Activated CD4-positive, alpha-beta T cell treated with anti-CD3 and anti-CD28 coated beads, Interleukin-2, Interleukin-4, amounts not matched to agents 100 ng/mL and 50 ng/mL, durations not matched to agents 16 hours and 8 hours (primary cell): ENCODE measurements at places on chromosomes 13 and 19.

- DNase-seq = no peak
Measured at GRCh38 chr13:91701975-91702374, 303.6 kb downstream of the GPC5 start.

- DNase-seq = peak; percentile 65
Measured at GRCh38 chr19:10111405-10111811, at the start of gene P2RY11. P2RY11 (plus strand) TSS chr19:10111693; CDS start chr19:10111722, 29 bp downstream.

DNA sequence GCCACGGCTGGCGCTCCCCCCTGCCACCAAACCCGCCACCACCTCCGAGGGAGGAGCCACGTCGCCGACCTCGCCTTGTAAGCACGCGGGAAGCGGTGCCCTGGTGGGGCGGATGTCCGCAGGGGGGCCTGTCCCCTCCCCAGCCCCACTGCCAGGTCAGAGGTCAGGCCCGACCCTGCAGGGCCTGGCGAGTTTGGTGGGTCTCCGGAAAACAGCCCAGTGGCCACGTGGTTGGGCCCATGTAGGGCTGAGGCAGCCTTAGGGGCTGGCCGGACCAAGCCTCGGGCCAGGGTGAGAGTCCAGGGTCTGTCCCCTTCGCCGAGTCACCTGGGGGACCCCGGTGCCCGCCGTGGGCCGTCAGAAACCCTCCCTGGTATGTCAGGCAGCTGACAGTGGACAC is 26.5 kb downstream of the SMIM24 start:
- DNase-seq = no peak

- DNase-seq = no peak
Measured at GRCh38 chr19:41960973-41961372, 1.9 kb upstream of the RABAC1 start.

GRCh38 chr13:53137779-53138178 is 109.2 kb downstream of the OLFM4 start:
- no peak for DNase-seq

DNA sequence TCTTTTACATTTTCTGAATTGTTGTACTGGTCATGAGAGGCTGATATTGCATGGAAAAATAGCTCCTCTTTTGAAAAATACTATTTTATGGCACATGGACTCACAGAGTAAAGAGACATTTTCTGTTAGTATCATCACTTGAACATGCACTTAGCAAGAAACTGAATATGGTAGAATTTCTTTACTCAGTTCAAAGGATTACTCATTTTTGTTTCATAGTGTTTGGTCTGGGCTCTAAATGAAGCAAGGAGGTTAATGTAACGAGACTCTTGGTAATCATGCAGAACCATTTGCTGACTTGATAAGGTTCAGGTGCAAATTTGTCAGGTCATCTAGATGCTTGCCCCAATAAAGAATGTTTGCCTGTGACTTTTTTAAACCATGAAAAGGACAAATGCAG is 63.2 kb downstream of the GPC6 start:
- DNase-seq = no peak

GRCh38 chr19:53927739-53928138 is 18.7 kb downstream of the CACNG7 start:
- DNase-seq = no peak

DNA sequence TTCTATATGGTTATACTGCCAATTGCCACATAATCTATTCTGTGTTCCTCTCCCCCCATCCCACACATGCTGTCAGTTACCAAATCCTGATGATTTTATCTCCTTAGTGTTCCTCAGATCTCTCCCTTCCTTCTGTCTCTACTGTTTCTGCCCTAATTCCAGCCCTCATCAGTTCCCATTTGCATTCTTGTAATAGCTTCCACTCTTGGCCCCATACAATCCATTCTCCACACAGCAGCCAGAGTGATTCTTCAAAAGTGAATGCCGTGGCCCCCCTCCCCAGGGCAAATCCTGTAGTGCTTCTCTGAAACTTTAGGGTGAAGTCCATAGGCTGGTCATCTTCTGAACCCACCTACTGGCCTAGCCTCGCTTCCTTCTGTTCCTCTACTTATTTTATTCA is 114.4 kb downstream of the ZAR1L start:
- DNase-seq = no peak

DNA sequence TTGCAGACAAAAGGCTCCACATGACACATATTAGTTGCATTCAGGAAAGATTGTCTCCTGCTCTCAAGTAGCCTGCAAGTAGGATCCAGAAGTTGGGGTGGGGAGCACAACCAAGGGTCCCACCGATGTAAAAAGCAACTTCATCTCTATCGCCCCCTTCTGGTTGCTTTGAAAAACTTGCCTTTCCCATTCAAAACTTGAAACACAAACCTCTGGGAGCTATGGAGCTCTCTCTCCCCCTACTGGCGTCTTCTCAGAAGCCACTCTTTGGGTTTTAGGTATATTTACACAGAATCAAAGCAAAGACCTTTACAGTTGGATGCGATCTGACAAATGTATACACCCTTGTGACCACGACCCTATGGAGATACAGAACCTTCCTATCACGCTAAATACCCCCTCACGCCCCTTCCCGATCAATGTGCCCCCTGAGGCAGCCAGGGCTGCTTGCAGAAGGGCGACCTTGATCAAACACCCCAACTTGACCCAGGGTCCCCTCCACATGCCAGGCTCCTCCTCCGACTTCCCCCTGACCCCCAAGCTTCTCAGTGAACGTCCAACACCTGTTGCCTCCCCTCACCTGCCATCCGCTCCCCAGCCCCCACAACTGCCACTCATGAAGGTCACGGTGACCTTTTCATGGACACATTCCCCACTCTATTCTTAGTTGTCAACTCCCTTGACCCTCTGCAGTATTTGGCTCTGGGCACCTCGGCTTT is 10.1 kb downstream of the NOSIP start:
- peak; percentile 85 for DNase-seq

DNA sequence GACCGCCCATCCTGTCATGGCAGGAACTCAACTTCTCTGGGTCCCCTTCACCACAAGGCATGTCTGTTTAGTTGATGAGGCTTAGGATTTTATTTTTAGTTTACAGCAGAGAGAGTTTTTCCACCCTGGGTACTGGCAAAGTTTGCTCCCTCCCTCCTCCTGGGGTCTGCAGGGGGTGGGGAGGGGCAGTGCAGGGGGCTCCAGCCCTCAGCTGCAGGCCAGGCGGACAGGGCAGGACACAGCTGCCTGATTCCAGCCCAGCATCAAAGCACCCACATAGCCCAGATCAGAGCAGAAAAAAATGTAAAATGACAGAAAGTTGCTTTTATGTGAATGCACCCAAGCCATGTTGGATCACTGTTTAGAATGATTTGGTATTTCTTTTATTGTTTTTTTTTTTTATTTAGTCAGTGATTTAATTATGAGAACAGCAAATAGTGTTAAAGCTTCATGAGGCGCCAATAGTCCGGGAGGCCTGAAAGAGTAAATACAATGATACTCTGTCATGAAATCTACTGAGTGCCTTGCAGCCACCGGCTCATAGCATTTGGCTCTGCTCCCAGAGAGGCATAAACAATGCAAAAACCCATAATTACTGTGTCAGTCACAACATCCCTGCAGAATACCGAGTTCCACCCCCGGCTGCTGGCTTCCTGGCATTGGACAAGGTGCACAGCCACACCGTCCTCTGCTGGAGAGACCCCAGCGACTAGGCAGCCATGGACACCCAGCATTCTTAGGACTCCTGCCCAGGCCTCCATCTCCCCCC is 923.5 kb downstream of the UQCRFS1 start:
- no peak for DNase-seq

DNA sequence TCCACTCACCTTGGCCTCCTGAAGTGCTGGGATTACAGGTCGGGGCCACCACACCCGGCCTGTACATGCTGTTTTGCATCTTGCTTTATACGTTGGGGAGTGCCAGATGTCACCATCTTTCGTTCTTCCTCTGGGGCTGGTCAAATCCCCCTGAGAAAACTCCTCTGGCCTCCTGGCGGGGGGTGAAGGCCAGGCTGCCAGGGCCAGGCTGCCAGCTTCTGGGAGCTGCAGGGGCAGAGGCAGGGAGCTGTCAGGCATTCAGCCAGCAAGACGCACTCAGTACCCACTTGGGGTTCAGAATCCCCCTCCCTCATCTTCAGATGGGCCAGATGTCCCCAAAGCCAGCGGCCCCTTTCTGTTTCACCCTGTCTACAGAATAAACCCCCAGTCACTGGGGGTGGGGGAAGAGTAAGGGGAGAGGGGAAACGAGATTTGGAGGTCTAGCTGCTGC is 16.1 kb downstream of the ZSWIM9 start:
- DNase-seq = no peak
